ENCODE measurements at places on chromosomes 7 and 10. TPM values are rescaled to one million over a fixed set of nuclear protein-coding genes. Genes with fewer than 3 reads are reported as not detected.
A peak's percentile ranks its signal among the peaks of the same experiment; 100 is the strongest.

DNA sequence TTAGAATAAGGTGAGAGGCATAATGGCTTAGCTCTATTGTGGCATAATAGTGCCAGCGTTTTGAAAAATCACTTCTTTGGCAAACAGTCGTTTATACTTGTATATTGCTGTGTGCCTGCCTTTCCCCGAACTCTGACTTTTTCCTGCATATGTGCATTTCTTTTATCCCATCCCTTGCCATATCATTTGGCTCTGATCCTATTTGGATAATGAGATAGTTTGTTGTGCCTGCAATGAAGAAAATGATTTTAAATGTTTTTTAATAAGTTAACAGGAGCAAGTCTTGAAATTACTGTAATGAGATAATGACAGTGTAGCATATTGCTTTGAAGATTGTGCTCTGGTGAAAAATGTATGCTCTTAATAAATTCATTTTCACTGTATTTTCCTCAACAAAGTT lies 288.0 kb upstream of the LRGUK start:
- H3K4me1 ChIP-seq: no peaks in the 10 kb centered on the region
- H3K36me3 ChIP-seq: no peaks in the 10 kb centered on the region
- no peaks in the 10 kb centered on the region for H3K27me3 ChIP-seq

- H3K27ac ChIP-seq: no peak overlapping the region
- H3K27me3 ChIP-seq: no peaks in the 10 kb centered on the region
- no peaks in the 10 kb centered on the region for H3K36me3 ChIP-seq
- H3K4me1 ChIP-seq: no peaks in the 10 kb centered on the region
- no peak for DNase-seq
Measured at GRCh38 chr7:25359471-25360059, 131.3 kb upstream of the NPVF start.

- peaks cover 22% of the 10 kb centered on the region for H3K27me3 ChIP-seq
- no peak overlapping the region for H3K27ac ChIP-seq
- H3K36me3 ChIP-seq: no peaks in the 10 kb centered on the region
- H3K4me3 ChIP-seq: no peak overlapping the region
- DNase-seq: no peak
Measured at GRCh38 chr10:72083790-72084459, 4.4 kb downstream of the SPOCK2 start.

GRCh38 chr10:103431902-103432301 lies 20.3 kb downstream of the CALHM2 start:
- no peak overlapping the region for H3K4me3 ChIP-seq
- DNase-seq: no peak
- no peaks in the 10 kb centered on the region for H3K4me1 ChIP-seq

- DNase-seq: no peak
- no peaks in the 10 kb centered on the region for H3K4me1 ChIP-seq
- no peaks in the 10 kb centered on the region for H3K27me3 ChIP-seq
- H3K36me3 ChIP-seq: no peaks in the 10 kb centered on the region
- H3K4me3 ChIP-seq: no peak overlapping the region
- H3K27ac ChIP-seq: no peak overlapping the region
Measured at GRCh38 chr7:32648408-32649156, 153.3 kb downstream of the AVL9 start.

GRCh38 chr10:67401711-67402110 lies 294.3 kb downstream of the CTNNA3 start:
- H3K27me3 ChIP-seq: no peaks in the 10 kb centered on the region
- no peaks in the 10 kb centered on the region for H3K4me1 ChIP-seq
- H3K27ac ChIP-seq: no peak overlapping the region
- no peaks in the 10 kb centered on the region for H3K36me3 ChIP-seq
- no peak overlapping the region for H3K4me3 ChIP-seq

DNA sequence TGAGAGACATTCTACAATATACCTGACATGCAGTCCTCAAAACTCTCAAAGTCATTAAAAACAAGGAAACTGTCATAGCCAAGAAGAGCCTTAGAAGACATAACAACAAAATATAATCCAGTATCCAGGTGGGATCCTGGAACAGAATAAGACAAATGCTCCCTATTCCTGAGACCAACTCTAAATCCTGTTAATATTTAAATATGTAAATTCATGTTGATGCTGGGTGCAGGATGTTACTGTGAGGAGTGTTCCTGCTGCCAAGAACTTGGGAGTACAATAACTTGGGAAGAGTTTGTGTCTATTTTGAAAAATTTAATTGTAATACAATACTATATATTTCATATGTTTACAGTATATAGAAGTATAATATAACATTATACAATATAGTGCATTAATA lies 61.0 kb downstream of the FAS start:
- no peaks in the 10 kb centered on the region for H3K36me3 ChIP-seq
- H3K27me3 ChIP-seq: no peaks in the 10 kb centered on the region
- no peak overlapping the region for H3K4me3 ChIP-seq
- H3K27ac ChIP-seq: no peak overlapping the region

GRCh38 chr7:131161103-131161502 lies 166.6 kb upstream of the MKLN1 start:
- no peak for DNase-seq
- no peak overlapping the region for H3K4me3 ChIP-seq
- H3K27ac ChIP-seq: no peak overlapping the region
- H3K27me3 ChIP-seq: no peaks in the 10 kb centered on the region
- H3K36me3 ChIP-seq: no peaks in the 10 kb centered on the region
- no peaks in the 10 kb centered on the region for H3K4me1 ChIP-seq

DNA sequence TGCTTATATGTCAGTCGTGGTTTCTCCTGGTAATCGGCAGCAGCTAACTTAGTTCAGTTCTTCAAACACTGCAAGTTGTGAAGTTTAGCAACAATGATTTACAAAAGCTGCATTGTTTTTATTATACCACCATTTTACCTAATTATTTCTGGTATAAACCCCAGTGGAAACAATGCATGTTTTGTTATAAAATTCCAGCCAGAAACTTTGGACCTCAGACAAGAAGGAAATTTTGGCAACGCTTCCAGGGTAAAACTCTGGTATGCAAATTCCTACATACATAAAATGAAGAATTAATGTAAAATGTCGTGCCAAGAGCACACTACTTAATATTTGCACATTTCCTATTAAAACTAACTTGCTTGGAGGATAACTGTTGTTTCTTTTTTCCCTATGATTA lies 277.4 kb upstream of the LYZL1 start:
- DNase-seq: no peak
- no peaks in the 10 kb centered on the region for H3K27me3 ChIP-seq
- no peak overlapping the region for H3K4me3 ChIP-seq
- no peaks in the 10 kb centered on the region for H3K36me3 ChIP-seq
- H3K4me1 ChIP-seq: no peaks in the 10 kb centered on the region

DNA sequence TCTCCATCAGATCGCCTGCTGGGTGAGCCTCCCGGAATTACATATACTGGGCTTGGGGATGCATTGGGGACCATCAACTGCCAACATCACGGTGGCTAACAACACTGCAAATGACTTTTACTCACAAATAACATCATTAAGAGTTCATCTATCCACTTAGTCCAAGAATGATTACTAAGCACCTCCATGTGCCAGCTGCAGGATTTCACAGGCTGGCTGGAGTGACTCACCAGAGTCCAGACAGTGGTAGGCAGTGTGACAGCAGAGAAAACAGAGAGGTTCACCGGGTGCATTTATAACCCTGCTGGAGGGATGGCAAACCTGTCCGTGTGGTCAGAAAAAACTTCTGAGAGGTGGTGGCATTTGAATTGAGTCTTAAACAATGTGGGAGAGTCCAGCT lies 3.2 kb upstream of the IGFBP3 start:
- no peaks in the 10 kb centered on the region for H3K4me1 ChIP-seq
- no peaks in the 10 kb centered on the region for H3K36me3 ChIP-seq
- DNase-seq: no peak
- no peak overlapping the region for H3K4me3 ChIP-seq
- peaks cover 35% of the 10 kb centered on the region for H3K27me3 ChIP-seq

- no peak for DNase-seq
- no peaks in the 10 kb centered on the region for H3K4me1 ChIP-seq
- no peaks in the 10 kb centered on the region for H3K36me3 ChIP-seq
- no peak overlapping the region for H3K4me3 ChIP-seq
Measured at GRCh38 chr7:98241674-98242241, 10.3 kb downstream of the TECPR1 start.

- no peak overlapping the region for H3K4me3 ChIP-seq
- no peaks in the 10 kb centered on the region for H3K27me3 ChIP-seq
- H3K4me1 ChIP-seq: no peaks in the 10 kb centered on the region
- H3K27ac ChIP-seq: no peak overlapping the region
- no peaks in the 10 kb centered on the region for H3K36me3 ChIP-seq
Measured at GRCh38 chr10:98172495-98172894, 38.0 kb downstream of the R3HCC1L start.

DNA sequence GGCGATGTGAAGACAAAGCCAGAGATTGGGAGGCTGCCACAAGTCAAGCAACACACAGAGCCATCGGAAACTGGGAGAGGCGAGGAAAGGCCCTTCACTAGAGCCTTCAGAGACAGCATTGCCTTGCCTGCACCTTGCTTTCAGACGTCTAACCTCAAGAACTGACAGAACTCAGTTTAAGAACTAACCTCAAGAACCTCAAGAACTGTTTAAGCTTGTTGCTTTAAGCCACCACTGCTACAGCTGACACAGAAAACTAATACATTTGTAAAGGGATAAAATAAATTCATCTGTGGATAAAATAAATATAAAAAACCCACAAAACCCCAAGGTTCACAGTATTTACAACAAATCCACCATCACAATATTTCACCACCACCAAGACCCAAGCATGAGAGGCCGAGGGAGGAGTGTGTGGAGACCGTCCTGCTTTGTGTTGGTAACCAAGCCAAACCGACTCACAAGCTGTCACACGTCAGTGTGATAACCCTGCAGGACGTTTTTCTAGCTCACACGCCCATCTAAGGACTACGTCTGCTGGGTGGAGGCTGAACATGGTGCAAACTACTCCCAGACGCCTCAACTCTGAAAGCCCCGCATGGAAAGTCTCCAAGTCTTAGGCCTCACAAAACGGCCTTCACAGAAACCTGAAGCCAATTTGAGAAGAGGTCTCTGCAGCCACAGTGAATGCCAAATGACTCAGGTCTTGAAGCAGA lies 116.8 kb downstream of the ABLIM1 start:
- H3K4me3 ChIP-seq: no peak overlapping the region
- peak; percentile 61 for DNase-seq
- H3K27me3 ChIP-seq: no peaks in the 10 kb centered on the region
- peak overlapping the region; percentile 34 for H3K27ac ChIP-seq

DNA sequence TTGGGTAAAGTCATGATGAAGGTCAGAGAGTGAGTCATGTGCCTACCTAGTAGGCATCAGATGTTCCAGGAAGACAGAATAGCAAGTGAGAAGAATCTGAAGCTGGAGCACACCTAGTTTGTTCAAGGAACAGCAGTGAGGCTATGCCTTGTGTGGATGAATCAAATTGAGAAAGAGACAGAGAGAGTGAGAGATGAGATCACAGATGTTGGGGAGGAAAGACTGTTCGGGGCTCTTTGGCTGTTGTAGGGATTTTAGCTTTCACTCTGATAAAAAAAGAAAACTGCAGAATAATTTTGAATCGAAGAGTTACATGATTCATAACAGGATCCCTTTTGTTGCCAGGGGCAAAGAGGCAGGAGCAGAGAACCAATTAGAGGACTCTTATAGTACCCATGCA lies 6.3 kb downstream of the LIPF start:
- no peaks in the 10 kb centered on the region for H3K27me3 ChIP-seq
- no peak for DNase-seq
- H3K36me3 ChIP-seq: no peaks in the 10 kb centered on the region

GRCh38 chr10:33143160-33143728 lies 185.2 kb upstream of the ITGB1 start:
- no peaks in the 10 kb centered on the region for H3K4me1 ChIP-seq
- H3K27me3 ChIP-seq: no peaks in the 10 kb centered on the region
- no peak overlapping the region for H3K27ac ChIP-seq
- DNase-seq: no peak
- no peaks in the 10 kb centered on the region for H3K36me3 ChIP-seq

- no peaks in the 10 kb centered on the region for H3K27me3 ChIP-seq
- DNase-seq: no peak
- H3K27ac ChIP-seq: no peak overlapping the region
- H3K4me1 ChIP-seq: no peaks in the 10 kb centered on the region
- H3K4me3 ChIP-seq: no peak overlapping the region
Measured at GRCh38 chr7:36475381-36475780, 85.7 kb downstream of the ANLN start.

DNA sequence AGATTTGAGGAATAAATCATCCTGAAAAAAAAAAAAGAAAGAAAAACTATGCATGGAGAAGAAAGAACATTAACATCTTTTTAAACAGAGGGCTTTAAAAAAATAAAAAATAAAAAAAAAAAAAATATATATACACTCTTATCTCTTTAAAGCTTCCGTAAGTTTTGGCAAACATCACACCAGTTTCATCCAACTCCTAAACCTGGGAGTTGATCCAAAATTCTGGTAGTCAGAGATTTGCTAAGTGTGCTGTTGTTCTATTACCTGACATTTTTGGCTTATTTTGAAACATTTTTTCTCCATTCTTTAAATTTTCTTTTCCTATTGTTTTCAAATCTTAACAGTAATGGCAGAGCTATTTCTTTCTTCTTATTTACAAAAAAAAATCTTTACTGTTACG lies 273.1 kb downstream of the AGMO start:
- H3K4me3 ChIP-seq: no peak overlapping the region
- no peak overlapping the region for H3K27ac ChIP-seq
- H3K27me3 ChIP-seq: no peaks in the 10 kb centered on the region
- no peak for DNase-seq
- no peaks in the 10 kb centered on the region for H3K36me3 ChIP-seq

- no peaks in the 10 kb centered on the region for H3K4me1 ChIP-seq
- H3K27ac ChIP-seq: no peak overlapping the region
- H3K36me3 ChIP-seq: no peaks in the 10 kb centered on the region
- H3K4me3 ChIP-seq: no peak overlapping the region
- DNase-seq: no peak
- peaks cover 70% of the 10 kb centered on the region for H3K27me3 ChIP-seq
Measured at GRCh38 chr10:26215935-26216584, 514 bp upstream of the GAD2 start.

- no peaks in the 10 kb centered on the region for H3K36me3 ChIP-seq
- H3K4me3 ChIP-seq: no peak overlapping the region
- no peaks in the 10 kb centered on the region for H3K27me3 ChIP-seq
- no peak for DNase-seq
- H3K4me1 ChIP-seq: peaks cover 2% of the 10 kb centered on the region
- no peak overlapping the region for H3K27ac ChIP-seq
Measured at GRCh38 chr7:51346126-51346525, 29.5 kb upstream of the COBL start.

The OR2A42 gene
- total RNA-seq: not detected

The HTR7 gene
- total RNA-seq: 0.29 TPM

The RUFY2 gene
- total RNA-seq: 14.5 TPM

The ZNF365 gene
- not detected for total RNA-seq

The BICC1 gene
- 1.3 TPM for total RNA-seq

The NPY gene
- not detected for total RNA-seq

The SPAM1 gene
- total RNA-seq: not detected

The CAV1 gene
- 16.1 TPM for total RNA-seq

The CAMK2B gene
- 0.80 TPM for total RNA-seq

The CYP2C19 gene
- 0.16 TPM for total RNA-seq

Measured in colonic mucosa (tissue), 4 donors.